ENCODE measurements at places on chromosomes 6 and 20.

DNA sequence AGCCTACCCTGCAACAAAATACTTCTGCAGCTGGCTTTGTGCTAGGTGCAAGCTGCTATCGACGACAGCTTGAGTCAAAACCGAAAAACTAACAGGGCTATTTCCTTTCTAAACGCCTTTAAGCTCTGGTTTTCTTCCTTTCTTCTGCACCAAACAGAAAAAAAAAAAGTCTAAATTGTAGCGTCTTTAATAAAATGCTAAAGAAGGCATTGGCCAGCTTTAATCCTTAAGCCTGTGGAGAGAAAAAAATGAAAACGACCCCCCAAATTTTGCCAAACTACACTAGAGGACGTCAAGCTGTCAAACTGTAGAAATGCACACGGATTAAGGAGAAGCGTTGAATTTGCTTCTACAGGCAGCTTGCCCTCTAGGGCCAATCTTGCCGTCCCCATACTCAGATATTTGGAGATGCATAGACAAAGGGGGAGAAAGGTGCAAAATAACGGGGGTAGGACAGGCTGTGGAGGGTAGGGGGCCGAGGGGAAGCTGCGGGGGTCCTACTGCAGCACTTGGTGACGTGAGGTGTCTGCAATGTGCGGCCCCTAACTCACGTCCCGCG lies 1.4 kb upstream of the NRN1 start:
- no peak for DNase-seq

- peak; percentile 30 for DNase-seq
These were observed 9.3 kb upstream of the KCNK15 start for GRCh38 chr20:44736170-44737021.

GRCh38 chr6:107330168-107330567 lies 129.2 kb downstream of the PDSS2 start:
- no peak for DNase-seq

- no peak for DNase-seq
These were observed 64.6 kb upstream of the PTPN1 start for GRCh38 chr20:50445354-50446151.

DNA sequence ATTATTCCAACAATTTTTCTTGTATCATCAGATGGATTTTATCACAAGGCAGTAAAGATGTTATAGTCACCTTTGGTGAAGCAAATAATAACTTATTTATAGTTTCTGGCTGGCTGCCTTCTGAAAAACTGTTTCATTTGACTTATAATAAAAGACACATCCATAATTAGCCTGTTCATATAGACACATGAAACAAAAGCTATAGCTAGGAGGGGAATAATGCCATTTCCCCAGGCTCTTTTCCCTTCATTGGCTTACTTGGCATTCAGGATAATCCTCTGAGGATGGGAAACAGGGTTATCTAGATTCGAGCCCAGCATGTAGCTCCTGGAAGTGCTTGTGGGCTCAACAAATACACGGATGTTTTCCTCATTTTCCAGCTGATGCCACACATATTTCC lies 17.5 kb downstream of the MMP24 start:
- no peak for DNase-seq

DNA sequence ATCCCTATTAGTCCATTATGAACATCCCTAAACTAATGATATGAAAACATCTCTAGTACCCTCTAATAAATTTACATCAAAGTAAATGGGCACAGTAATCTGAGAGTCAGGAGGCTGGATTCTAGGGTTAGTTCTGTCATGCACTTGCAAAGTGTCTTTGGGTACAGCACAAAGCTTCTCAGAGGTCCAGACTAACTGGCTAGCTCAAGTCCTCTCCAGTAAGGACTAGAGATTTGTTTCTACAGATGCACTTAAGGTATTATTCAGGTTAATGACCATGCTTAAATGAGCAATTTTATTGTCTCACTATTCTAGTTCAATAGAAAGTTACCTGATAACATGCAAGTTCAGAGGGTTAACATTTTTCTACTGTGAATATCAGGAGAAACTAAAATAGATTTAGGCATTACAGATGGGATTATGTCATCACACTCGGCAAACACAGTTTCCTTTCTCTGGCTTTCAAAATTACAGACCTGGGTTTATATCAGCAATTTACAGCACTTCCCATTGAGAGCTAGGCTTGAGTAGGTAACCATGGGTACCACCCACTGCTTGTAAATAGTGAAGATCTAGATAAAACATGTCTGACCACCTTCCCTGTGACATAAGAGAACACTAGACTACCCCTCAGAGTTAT lies 402.9 kb upstream of the RUNX2 start:
- peak; percentile 81 for DNase-seq

GRCh38 chr6:111631018-111631417 lies 25.3 kb upstream of the TRAF3IP2 start:
- no peak for DNase-seq

DNA sequence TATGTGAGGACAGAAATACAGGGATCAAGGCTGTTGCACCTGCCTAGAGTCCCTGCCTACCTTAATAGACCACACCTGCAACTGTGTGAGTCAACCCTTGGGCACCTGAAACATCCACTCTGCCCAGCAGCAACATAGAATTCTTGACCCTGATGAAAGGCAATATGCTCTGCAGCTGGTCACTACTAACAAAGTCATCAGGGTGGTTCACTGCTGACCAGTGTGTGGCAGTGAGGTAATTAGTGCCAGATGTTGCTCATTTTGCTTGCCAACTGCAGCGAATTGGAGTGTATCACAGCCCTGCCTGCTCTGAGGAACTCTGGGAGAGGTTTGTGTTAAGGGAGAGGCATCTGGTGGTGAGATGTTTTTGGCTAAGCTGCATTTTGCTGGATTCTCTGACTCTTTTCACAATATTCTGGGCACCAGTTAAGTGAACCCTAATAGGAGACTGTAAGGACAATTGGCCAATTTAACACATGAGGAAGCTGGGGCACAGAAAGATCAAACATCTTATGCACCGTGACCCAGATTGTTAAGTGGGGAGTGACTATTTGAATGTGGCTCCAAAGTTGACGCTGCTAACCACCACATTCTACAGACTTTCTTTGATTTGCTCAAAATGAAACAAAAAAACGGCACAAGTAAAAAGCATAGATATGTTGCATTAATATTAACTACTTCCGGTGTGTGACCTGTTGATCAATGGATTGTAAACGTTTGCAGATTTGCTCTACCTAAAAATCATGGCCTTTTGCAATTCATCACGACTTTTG lies 61.9 kb upstream of the OPRM1 start:
- no peak for DNase-seq

DNA sequence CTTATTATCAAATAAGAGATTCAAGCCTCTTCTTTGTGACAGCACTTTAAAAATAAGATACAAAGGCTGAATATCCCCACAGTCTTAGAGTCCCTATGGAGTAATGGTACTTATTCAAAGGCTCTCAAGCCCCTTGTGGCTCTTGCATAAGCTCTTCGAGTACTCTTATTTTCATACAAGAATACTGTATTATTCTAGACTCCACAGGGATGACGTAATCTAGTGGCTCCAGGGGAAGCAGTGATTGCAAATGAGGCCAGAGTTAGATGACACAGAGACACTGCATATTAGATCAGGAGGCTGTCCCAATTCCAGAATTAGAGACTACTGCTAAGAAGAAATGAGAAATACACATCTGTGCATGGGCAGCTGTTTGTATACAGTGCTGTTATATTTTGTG lies 1195.9 kb upstream of the MAP3K7 start:
- no peak for DNase-seq

- no peak for DNase-seq
These were observed 18.3 kb downstream of the SESN1 start for GRCh38 chr6:109076377-109076776.

DNA sequence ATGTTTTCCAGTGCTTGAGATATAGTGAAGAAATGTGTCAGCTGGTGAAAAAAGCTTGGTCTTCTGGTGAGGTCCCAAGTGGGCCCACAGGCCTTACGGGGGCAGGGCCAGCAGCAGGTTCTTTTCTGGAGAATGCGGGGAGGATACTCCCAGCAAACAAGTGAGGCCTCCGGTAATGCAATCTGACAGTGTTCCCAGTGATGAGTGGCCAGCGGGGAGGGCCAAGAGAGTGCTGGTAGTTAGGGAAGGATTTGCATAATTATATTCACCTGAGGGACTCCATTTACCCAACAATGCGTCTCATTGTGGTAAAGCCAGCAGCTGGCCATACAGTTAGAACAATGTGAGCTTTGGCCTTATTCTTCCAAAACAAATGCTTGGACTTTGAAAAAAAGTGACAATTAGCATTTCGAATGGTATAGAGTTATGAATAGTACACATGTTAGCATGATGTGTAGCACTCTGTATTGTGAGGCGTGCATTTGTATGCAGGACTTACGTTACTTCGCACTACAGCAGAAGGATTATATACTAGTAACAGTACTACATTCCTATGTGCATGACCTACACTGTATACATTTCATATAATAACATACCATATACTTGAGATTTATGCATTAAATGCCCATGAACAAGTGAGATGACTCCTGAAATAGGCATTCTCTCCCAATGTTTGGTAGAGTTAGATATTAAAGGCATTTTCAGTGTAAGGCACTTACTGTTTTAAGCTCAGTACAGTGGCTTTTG lies 69.8 kb downstream of the MYB start:
- no peak for DNase-seq

DNA sequence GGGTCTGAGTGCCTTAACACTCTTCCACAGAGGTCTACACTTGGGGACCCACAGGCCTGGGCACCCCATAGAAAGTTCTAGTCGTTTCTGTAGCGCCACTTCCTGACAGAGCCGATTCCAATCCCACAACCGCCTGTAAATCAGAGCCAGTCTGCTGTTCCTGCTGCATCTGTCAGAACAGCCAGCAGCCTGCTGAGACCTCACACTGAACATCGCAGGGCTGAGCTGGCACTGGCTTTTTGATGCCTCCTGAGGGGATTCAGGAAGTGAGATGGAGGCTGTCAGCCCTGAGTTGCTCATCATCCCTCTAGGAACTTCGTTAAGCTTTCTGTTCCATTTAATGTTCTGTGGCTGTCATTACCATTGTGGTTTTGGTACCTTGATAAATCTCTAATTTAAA lies 48.9 kb downstream of the DCBLD1 start:
- DNase-seq: no peak

DNA sequence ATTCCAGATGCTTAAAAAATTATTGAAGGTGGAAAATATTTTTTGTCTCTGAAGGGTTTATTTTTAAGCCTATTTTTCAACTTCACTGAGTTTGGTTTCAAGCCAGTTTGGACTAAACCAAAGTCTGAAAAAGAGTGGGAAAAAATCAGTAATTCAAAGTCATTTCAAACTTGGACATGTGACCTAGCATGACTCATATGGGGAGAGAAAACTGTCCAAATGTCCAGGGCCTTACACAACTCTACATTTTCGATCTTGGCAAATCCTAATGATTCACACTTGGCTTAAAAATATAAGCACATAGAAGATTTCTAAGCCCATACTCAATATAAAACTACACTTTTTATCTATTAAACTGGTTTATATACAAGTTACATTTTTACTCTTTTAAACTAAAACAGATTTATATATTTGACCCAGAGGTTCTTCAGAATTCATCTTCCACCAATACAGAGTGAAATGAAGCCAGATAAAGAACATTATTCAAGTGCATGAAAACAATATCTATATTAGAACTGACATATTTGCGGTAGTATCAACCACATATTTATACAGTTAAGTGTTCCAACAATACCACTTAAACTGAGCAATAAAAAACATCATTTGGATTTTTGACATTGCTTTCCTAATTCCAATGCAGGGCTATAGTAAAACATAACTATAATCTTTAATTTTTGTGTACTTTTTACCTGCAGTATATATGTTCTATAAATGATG lies 110.3 kb upstream of the TCF21 start:
- DNase-seq: no peak

- DNase-seq: no peak
These were observed 346.7 kb downstream of the PAX1 start for GRCh38 chr20:22052025-22052650.

GRCh38 chr6:75723382-75723781 lies 25.7 kb upstream of the MYO6 start:
- DNase-seq: no peak

GRCh38 chr20:30168025-30168799 lies 1089.3 kb upstream of the DEFB115 start:
- peak; percentile 23 for DNase-seq

GRCh38 chr6:26129656-26130055 lies 42.4 kb downstream of the HFE start:
- peak; percentile 22 for DNase-seq

Measured in central memory CD4-positive, alpha-beta T cell (primary cell).